CD4-positive, alpha-beta T cell treated with Interleukin-12 subunit alpha and Interleukin-12 subunit beta, for 1 hour (primary cell): ENCODE measurements at places on chromosomes 1 and 21.

- DNase-seq = no peak
Measured at GRCh38 chr21:39555911-39556590, 56.7 kb upstream of the B3GALT5 start.

DNA sequence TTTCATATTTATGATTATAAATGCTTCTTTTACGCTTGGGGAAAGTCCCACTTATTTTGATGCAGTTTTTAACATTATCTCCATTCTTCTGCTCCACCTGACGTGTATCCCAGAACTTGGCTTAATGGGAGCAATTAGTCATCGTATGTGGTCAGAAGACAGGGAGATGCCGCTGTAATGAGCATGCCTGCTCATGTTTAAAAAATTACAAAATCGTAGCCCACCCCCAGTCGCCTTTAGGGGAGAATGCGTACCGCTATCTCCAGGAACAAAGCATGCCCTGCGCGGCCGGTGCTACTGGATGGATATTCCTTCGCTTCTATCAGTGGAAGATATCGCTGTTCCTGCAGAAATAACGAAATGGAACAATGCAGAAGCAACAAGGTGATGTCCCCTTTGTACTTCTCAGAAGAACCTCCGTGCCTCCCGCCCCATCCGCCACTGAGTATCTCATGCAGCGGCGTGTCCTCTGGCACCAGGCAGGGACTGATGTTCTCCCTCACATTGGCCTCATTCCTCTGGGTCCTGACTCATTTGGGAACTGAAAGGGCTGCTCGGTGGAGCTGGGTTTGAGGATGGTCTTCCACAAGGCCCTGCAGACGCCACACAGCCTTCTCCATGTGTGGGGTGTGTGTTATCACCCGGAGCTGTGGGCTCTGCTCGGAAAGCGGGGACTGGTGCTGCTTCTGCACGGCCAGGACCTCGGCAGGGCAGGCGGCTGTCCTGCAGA lies 116.3 kb upstream of the COL6A1 start:
- DNase-seq = no peak

GRCh38 chr1:89939059-89939570 lies 55.8 kb upstream of the ZNF326 start:
- no peak for DNase-seq

- no peak for DNase-seq
Measured at GRCh38 chr1:1332774-1333480, 1.8 kb downstream of the TAS1R3 start.

DNA sequence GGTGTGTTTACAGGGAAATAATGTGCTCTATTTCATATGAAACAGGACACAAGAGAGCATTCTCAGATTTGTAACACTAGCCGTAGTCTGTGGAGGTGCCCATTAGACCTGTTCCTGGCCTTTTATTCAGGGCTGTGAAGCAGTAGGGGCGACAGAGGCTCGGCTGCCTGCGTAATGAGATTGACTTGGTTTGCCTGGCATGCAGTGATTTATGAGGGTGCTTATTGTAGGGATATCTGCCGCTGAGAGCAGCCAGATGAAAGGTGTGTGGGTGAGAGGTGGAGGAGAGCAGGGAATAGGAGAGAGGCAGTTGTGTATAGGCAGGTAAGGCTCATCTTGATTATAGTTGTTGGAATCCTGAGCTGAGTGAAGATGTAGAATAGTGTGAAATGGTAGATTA lies 51.3 kb downstream of the DNAJC6 start:
- DNase-seq = no peak

DNA sequence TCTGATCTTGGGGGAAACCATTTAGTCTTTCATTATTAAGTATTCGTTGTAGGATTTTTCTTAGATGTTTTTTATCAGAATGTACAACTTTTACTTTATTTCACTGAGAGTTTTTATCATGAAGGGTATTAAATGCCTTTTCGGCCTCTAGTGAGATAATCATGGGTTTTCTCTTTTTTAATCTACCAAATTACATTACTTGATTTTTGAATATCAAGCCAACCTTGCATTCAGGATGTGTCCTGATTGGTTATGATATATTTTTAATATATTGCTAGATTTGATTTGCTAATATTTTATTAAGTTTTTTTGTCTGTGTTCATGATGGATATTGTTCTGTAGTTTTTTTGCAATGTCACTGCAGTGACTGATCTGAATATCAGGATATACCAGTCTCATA lies 9.4 kb downstream of the NUF2 start:
- DNase-seq = no peak

DNA sequence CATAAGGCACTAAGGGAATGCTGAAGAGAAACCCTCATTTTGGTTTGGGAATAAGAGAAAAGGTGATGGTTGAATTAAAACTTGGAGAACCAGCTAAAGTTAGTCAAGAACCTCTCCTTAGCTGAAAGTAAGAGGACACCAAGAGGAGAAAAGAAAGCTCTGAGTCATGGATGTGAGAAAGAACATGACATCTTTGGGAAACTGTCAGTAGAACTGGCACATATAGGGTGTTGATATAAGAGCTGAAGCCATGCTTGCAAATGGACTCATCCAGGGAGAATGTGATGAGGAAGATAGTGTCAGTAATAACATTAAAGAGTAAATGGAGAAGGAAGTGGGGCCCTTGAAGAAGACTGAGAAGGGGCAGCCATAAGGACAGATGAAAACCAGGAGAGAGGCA lies 54.3 kb downstream of the LRRC8C start:
- DNase-seq = no peak

GRCh38 chr1:184296466-184297243 lies 90.2 kb upstream of the C1orf21 start:
- no peak for DNase-seq

DNA sequence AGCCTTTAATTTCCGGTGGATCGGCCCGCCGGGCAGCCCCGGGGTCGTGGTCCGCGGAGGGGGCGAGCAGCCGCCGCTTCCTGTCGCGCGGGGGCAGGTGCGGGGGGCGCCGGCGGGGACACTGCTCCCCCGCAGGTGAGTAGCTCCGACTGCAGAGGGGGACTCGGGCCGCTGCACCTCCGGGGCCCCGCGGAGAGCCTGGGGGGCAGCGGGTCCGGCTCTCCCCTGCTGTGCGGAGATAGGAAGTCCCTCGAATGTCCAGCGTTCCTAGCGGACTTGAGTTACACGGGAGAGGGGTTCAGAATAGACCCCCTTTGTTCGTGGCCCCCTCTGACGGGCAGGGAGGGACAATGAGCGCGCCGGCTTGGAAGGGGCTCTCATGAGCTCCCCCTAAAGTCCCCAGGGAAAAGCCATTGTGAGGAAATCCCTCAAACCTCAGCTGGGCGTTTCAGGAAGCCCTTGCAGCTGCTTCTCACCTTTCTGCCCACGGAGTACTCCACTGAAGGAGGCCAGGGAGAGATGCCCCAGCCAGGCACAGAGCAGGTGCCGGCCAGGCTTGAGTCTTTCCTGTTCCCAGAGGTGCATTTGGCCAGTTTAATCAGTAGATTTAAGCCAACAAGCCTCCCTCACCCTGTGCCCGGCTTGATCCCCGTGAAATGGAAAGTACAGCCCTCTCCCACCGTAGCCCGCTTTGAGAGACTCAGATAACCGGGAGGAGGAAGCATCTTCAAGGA lies 925 bp downstream of the PDE9A start:
- no peak for DNase-seq

DNA sequence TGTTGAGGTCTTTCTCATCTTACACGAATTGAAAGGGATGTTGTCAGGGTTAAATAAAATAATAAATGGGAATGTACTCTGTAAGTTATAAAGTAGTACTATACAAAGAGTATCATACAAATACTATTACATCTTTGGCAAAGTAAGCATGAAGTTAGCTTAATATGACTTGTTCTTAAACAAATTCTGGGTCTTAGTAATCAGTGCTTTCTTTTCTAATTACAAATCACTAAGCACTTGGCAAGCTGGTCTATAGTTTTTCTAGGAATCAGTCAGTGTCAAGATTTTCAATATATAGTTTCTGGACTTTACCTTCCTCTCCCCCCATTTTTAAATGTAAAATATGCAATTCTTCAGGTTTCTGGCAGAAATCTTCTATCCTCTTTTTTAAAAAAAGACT lies 6.9 kb downstream of the LYST start:
- DNase-seq = no peak

GRCh38 chr1:195763146-195763906 lies 844.9 kb downstream of the KCNT2 start:
- no peak for DNase-seq

GRCh38 chr21:43733529-43734071 lies 14.7 kb downstream of the PDXK start:
- DNase-seq = no peak

DNA sequence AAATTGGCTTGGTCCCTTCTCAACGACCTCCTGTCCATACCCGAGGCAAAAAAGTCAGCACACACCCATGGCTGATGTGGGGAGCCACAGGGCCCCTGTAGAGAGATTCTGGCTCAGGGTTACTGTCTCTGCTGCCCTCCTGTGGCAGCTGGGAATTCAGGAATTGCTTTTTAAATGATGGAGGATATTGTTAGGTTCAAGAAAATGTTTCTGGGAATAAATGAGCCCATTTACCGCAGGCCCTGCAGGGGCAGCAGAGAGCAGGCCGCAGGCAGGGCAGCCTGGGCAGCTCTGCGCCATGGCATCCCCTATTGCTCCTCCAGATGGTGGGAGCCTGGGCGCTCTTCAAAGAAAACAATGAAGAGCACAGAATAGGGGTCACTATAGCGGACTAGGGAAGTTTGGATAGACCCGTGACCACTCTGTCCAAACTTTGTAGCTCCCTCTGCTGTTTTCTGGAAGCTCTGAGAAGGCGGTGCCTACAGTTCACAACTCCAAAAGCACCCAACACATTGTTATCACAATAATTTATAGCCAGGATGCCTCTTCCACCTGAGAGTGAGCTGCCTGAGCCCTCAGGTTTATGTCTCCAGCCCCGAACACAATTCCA lies 201.1 kb downstream of the BACH1 start:
- DNase-seq = no peak

DNA sequence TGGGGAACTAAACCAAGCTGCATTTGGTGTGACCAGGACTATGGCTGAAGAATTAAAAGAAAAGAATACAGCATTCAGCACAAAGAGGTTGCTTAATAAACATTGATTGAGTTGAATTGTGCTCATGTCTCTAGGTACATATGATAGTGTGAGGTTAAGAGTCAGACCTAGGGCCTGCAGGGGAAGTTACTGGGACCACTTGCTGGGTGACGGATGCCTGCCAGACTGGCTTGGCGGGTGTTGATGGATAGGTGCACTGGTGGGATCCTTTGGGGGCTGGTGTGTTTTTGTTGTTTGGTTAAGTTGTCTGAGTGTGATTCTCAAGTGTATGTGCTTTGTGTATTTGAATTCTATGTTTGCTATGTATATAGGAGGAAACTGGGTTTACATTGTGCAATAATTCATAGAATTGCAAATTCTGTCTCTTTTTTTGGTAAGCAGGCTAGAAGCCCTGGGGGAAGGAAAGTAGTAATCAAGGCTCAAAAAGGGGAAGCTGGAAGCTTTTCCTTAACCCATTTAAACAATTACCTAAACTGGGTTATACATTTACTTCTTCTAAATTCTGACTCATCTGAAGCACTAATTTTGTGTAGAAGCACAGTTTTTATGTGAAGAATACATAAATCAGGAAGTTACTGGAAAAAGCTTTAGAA lies 1.8 kb downstream of the CD101 start:
- no peak for DNase-seq

GRCh38 chr1:45974541-45975269 lies 157.7 kb downstream of the PIK3R3 start:
- DNase-seq = no peak

DNA sequence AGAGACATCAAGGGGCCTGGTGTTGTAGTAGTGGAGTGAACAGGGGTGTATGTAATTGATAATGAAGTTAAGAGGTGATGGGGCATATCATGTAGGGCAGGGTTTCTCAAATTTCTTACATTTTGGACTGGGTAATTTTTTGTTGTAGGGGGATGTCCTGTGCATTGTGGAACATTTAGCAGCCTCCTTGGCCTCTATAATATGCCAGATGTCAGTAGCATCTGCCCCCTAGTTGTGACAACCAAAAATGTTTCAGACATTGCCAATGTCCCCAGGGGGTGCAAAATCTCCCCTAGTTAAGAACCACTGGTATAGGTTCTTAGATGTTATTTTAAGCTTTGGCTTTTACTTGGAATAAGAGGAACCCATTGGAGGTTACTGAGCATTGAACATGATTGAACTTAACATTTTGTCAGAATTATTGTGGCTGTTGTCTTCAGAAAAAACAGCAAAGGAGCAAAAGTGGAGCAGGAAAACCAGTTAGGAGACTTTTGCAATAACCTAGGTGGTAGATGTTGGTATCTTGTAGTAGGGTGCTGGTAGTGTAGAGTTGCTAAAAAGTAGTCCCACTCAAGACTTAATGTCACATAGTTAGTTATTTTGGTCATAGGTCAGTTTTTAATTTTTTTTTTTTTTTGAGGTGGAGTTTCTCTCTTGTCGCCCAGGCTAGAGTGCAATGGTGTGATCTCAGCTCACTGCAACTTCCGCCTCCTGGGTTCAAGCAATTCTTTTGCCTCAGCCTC lies 6.2 kb downstream of the ZNF326 start:
- DNase-seq = peak; percentile 8

- peak; percentile 25 for DNase-seq
Measured at GRCh38 chr1:150683914-150684313, 13.0 kb downstream of the GOLPH3L start.

DNA sequence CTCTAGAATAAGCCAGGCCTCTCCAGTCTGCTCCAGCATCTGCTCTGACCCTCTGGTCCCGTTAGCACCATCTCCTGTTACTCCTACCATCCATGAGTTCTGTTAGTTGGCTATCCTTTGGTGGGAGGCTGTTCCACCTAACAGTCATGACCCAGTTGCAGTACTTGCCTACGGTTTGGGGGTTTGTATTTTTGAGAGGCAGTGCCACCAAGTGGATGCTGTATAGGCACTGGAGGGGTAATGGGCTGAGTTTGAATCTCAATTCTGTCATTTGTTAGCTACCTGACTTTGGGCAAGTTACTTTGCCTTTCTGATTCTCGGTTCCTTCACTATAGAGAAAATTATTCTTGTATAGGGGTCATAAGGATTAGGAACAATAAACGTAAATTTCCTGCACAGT lies 12.1 kb upstream of the C8B start:
- DNase-seq = no peak
